Muscle of leg (tissue), 16 donors: ENCODE measurements at places on chromosomes 7 and 10.

DNA sequence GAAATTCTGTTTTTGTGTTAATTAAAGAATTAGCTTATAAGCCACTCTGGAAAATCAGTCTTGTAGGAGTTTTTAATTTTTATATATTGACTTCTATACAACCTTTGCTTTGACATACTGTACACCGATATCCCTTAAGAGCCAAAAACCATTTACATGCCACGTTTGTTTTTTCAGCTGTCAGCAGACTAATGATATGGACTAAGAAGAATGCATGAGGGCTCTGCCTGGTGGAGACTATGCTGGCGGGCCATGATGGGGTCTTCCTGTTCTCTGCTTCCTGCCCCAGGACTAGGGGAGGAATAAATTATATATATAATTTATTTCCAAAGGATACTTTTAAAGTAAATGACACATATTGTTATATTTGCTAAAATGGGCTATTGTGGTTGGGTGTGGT lies 96.3 kb downstream of the CDK14 start:
- no peak for DNase-seq

DNA sequence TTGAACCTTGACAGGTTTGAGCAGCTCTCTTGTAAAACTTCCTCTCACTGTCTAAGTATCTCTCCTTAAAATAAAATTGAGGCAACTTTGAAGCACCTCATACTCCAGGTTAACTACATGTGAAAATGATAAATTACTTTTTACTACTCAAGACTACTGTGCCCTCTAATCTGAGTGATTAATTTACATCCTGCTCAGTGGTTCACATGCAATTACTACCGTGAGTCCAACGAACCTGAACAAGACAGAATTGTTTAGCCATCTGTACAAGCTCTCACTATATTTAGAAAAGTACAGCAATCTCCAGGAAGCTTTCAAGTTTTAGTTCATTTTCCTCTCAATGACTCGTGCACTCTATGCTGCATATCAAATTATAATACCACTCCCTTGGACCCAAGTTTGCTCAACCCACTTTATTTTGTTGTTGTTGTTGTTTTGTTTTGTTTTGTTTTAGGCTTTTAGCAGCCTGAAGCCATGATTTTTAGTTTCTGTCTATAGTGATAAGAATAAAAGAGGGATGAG lies 21.2 kb downstream of the PDE1C start:
- DNase-seq, result no peak

DNA sequence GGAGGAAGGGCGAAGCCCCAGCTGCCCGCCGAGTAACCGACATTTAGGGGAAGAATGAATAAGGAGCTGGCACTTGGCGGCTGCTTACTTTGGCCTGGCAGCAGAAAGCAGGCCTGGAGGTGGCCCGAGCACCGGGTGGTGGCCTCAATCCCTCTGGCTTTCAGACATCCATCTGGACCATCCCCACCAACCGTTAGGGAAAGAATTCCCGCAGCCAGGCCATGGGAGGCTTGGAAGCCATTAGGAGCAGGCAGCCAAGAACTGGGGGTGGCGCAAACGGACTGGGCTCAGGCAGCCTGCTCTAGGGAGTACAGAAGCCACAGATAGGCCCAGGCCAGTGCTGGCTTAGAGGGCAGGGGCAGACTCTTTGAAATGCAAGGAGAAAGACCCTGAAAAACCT lies 132.7 kb downstream of the NEURL1 start:
- DNase-seq, result no peak

DNA sequence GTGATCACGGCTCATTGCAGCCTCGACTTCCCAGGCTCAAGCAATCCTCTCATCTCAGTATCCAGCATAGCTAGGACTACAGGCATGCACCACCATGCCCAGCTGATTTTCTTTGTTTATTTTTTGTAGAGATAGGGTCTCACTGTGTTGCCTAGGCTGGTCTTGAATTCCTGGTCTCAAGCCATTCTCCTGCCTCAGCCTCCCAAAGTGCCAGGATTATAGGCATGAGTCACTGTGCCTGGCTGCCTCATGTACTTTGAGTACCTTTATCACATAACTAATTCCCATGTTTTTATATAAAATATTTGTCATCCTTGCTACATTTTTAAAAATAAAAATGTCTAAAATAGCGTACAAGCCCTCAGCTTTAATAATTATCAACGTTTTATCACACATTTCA lies 35.3 kb upstream of the CCDC3 start:
- no peak for DNase-seq

DNA sequence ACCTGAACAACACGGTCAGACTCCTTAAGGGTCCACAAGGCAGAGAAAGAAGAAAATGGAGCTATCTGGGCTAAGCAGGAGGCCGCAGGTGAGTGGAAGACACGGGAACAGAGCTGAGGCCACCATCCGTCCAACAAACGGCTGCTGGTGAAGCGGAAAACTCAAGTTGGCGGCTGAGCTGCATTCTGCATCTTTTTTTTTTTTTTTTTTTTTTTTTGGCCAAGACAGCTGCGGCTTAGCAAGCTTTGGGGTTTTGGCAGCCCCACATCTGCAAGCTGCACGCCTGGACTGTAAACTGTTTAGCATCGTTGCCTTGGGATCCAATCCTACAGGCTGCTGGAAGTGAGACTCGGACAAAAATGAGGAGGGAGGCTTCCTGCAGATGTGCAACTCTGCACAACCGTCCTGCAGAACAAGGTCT lies 37.4 kb downstream of the RGS10 start:
- DNase-seq, result peak; percentile 99

DNA sequence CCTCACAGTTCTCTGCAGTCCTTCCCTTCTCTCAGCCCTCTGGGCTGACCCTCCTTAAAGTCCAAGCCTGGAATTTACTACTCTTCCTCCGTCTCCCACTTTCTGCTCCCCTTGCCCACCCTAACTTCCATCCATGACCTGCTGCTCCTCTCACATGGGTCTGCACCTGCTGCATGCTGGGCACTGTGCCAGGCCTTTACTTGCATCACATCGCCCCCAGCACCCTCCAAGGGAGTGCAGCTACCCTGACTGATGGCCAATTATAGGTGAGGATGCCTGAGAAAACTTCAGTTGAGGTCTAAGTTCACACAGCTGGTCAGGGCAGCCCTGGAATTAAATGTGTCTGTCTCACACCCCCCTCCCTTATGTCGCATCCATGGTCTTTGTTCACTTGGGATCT lies 53.6 kb upstream of the ZPBP start:
- DNase-seq, result no peak

DNA sequence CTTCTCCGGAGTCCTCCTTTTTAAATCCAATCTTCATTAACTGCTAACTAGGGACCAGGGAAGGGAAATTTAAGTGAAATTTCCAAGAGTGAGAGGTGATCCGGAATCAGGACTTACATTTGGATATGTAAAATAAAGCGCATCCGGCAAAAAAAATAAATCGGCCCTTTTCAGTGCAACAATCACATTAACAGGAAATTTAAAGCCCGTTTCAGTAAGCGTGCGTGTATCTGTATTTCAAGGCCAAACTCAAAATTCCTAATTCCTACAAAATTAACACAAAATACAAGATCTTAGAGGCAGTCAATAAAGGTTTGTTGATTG lies 771 bp downstream of the DNAJC9 start:
- DNase-seq, result no peak

GRCh38 chr10:126235979-126236851 lies 152.1 kb downstream of the ADAM12 start:
- no peak for DNase-seq

DNA sequence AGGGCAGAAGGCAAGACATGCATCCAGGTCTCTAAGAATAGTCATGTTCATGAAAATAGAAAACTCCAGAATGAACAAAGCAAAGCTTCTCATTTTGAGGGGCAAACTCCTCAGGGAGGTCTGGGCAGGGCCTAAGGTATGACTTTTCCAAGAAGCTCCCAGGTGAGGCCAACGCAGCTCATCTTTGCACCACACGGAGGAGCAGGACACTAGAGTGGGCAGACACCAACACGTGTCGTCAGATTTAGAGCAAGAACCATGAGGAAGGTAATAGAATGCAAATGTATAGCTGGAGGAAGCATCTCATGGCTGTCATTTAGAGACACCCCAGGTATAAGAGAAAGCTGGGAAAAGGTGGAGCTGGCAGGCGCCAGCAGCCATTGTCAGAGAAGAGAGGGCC lies 95.7 kb downstream of the WDFY4 start:
- DNase-seq, result no peak

GRCh38 chr10:67114945-67115344 lies 189.1 kb downstream of the LRRTM3 start:
- DNase-seq, result no peak

GRCh38 chr7:94890216-94890615 lies 17.2 kb upstream of the PPP1R9A start:
- peak; percentile 72 for DNase-seq

GRCh38 chr7:44152971-44153947 lies 12.1 kb upstream of the MYL7 start:
- DNase-seq, result no peak

DNA sequence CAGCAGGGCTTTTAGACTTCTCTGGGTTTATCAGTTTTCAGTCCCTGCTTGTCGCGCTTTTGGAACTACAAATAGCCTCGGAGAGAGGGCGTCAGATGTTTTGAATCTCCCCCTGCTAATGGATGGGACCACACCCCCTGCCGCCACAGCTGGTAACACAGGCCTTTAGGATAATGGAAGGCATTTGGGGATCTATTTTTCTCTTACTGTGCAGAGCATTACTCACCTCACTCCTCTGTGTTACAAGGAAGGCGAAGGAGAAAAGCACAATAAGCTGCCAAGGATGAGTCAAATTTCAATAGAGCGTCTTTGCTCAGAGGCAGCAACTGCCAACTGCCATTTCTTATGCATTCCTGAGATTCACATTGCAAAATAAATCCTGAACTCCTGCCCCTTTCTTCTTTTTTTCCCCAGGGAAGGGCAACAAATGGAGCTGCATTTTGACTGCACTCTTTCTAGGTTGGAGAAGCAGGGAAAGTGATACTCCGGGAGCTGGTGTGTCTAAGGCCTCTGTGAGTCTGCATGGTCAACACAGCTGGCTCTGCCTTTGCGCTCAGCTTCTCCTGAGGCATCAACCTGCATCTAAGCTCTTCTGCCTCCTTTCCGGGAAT lies 31.5 kb upstream of the SMNDC1 start:
- peak; percentile 89 for DNase-seq

DNA sequence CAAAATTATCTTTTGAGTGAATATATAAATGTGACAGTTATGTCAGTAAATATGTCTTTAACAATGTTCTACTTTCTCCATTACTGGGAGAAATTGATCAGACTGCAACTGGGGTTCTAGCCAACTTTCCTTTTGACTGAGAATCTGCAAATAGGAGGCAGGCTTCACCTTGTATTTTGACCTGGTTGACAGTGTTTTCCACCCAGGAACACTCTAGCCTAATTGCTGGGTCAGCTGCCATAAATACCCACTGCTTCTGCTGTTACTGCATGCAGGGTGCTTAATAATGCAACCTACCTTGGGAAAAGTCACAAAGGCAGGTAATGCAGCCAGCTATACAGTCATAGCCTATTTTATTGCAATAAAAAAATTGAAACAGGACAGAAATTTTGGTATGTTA lies 319.0 kb downstream of the DGKB start:
- DNase-seq, result no peak

- no peak for DNase-seq
Measured at GRCh38 chr10:17907641-17908040, 44.1 kb upstream of the SLC39A12 start.

GRCh38 chr10:124705381-124705740 lies 38.8 kb downstream of the FAM53B start:
- no peak for DNase-seq

GRCh38 chr10:119217991-119218490 lies 10.7 kb downstream of the GRK5 start:
- DNase-seq, result no peak

- peak; percentile 82 for DNase-seq
Measured at GRCh38 chr10:122089311-122090017, 100.5 kb downstream of the TACC2 start.

DNA sequence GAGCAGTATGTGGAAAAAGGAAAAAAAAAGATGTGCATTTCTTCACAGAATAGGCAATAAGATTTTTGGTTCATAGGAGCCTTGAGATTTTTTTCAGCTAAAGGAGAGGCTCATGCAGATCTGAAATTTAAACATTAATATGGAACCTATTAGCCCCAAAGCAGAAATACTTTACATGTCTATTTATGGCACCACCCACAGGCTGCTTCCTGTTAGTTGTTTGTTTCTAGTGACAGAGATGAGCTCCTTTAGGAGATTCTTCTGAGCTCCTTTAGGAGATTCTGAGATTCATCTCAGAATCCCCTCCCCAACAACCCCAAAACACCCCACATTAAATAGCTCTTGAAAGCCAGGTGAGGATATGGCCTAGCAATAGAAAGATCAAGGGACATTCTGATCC lies 27.9 kb upstream of the HPS1 start:
- DNase-seq, result no peak

DNA sequence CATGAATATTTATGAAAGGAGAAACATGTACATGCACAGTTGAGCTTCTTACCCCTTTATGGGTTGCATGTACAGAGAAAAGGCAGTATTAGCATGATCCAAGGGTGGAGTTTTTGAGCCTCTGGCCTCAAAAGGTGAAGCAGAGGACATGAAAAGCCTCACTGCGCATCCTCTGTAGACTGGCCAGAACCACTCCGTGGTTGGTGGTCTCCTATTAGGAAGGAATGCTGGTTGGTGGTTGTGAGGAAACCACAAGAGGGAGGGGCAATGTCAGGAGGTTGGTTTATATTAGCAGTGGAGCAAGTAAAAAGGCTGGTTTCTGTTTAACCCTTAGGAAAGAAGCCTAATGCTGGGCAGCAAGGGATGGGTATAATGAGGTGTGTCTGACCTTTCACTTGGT lies 37.5 kb downstream of the AHCYL2 start:
- no peak for DNase-seq

- no peak for DNase-seq
Measured at GRCh38 chr10:118746246-118746645, 8.5 kb downstream of the CACUL1 start.
